ENCODE measurements at places on chromosomes 2 and 18. TPM values are rescaled to one million over a fixed set of nuclear protein-coding genes. Genes with fewer than 3 reads are reported as not detected.

The DLX1 gene
- 0.14 TPM for total RNA-seq

The SLC8A1 gene
- total RNA-seq, result 17.0 TPM

The FAP gene
- 4.0 TPM for total RNA-seq

The CAPN14 gene
- total RNA-seq, result not detected

The OBSL1 gene
- 53.0 TPM for total RNA-seq

The STAMBP gene
- 42.5 TPM for total RNA-seq

The WDR43 gene
- total RNA-seq, result 37.6 TPM

The MAPK4 gene
- 9.9 TPM for total RNA-seq

The SLC11A1 gene
- total RNA-seq, result 7.8 TPM

The PROKR1 gene
- total RNA-seq, result 0.12 TPM

The MYL1 gene
- total RNA-seq, result 0.49 TPM

The TUBA4B gene
- total RNA-seq, result not detected

The FTCDNL1 gene
- total RNA-seq, result 5.1 TPM

The DTNA gene
- total RNA-seq, result 7.4 TPM

- DNase-seq, result no peak
Measured at GRCh38 chr2:182031956-182032355, 46.3 kb downstream of the PPP1R1C start.

DNA sequence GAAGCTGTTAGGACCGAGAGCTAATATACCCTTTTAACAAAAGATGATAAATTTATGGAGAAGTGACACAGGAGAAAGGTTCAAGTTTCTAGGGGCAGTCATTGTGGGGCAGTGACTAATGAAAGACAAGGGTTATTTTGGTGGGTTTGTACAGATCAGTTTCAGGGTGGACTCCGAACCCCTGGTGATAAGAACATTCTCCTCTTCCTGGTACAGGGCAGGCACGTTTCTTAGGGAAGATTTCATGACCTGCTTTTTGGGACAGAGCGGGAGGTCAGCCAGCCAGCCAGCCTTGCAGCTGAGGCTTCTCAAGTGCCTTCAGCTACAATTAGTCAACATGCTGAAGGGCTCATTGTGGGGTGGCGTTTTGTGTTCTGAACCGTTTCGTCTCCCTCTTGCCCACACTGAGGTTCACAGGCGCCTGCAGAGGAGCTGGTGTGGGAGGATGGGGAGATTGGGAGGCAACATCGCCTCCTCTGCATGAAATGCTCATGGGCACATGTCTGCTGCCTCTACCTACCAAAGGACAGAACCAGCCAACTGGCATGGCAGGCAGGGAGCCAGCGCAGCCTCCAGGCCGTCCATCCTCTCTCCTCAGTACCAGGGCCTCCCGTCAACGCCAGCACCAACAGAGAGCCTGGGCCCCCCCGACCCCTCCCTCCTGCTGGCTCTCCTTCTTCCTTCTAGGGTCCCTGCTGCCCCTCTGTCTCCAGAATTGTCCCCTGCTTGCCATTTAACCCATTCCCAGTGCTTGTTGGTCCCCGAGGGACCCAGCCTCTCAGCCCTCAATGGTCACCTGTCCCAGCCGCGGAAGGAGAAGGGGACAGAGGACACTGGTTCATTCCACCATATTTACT lies 9.6 kb downstream of the CHMP1B start:
- DNase-seq, result no peak

DNA sequence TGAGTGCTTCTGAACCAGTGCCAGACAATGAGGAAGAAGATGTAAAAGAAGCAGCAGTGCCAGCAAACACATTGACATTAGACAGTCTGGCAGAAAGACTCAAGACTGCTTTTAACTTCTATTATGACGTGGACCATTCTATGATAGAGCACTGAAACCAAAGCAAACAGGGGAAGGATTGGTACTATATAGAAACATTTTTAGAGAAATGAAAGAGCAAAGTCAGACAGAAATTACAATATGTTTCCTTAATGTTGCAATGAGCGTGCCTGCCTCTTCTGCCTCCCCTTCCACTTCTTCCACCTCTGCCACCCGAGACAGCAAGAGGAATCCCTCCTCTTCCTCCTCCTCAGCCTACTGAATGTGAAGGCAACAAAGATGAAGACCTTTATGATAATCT lies 39.7 kb downstream of the DHX57 start:
- DNase-seq, result no peak

DNA sequence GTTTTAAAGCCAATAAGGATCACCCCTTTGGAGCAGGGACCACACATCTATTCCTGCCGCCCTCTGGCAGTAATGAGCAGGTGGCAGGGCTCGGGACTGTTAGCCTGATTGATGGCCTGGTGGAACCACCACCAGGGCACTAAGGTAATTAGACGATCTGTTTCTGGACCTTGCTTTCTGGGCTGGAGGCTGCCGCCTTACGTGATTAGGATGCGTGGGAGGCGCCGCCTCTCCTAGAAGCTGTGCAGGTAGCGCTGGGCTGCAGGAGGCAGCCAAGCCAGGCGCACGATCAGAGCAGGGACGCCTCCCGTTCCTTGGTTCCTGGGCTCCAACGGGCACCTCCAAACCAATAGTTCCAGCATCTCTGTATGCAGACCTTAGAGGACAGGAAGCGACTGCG lies 242.6 kb upstream of the RAB12 start:
- DNase-seq, result no peak

DNA sequence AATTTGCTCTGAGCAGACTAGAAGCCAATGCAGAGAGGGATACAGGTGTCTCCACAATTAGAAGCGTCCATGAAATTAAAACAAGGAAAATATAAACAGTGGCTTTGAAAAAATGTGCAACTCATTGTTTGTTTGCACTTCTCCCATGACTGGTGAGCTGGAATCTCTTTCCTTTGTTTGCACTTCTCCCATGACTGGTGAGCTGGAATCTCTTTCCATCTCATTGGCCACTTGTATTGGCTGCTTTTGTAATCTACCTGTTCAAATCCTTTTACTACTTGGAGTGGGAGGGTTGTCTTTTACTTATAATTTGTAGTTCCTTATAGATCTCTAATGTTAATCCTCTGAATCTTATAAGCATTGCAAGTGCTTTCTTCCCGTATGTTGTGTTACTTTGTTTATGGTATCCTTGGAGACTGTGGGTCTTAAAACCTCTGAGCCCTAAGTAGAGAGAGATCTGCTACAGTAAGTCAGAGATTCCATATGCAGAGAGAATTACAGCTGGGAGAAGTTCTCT lies 94.1 kb downstream of the RTN4 start:
- no peak for DNase-seq

- DNase-seq, result no peak
Measured at GRCh38 chr2:9768388-9768787, 74.9 kb upstream of the TAF1B start.

DNA sequence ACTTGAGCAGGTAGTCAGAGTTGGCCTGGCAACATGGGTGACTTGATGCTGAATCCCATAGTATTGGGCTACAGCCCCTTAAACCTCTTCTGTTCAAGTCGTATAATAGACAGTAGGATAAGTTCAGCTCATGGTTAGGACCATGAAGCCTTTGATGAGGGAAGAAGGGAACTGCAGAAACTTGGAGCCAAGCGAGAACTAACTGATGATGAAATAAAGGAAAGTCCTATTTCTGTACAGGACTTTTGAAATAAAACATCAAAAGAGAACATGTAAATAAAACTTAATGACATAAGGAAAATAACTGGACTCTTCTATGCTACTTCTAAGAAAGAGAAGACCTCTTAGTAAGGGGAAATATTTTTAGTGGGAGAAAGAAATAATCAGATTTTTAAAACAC lies 51.2 kb upstream of the UGP2 start:
- DNase-seq, result no peak

DNA sequence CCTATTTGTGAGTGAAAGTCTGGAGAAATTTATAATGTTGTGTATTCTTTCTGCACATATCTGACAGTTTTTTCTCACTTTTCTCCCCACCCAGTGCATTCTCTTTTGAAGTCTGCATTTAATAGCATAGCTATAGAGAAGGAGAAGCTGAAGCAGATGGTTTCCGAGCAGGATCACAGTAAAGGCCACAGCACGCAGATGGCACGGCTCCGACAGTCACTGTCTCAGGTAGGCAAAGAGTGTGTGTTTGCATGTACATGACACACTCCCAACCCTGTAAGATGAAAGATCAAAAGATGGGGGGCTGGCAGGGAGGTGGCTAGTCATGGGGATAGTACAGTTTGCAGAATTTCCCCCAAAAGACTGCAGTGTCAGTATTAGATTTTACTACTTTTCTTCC lies 89.4 kb downstream of the PRKRA start:
- DNase-seq, result no peak

GRCh38 chr2:72034353-72035095 lies 113.1 kb downstream of the CYP26B1 start:
- no peak for DNase-seq

DNA sequence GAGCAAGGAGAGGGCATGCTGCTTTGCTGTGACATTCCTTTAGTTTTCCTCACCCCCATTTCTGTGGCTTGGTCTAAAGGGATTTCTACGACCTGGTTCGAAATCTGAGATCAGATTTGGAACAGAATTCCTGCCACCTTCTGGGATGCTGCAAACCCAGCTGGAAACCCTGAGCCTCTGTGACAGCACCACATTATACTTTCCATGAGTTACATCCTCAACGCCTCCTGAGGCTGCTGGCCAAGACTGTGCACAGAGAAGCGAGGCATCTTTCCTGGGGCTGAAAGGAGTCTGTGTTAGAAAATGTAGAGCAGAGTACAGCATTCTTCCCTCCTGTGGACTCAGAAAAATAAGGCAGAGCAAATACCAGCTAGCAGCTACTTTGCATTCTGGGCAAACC lies 138.1 kb upstream of the CHAC2 start:
- no peak for DNase-seq

GRCh38 chr2:120338015-120338414 lies 7.9 kb upstream of the INHBB start:
- no peak for DNase-seq

- no peak for DNase-seq
Measured at GRCh38 chr2:230684270-230685168, 28.1 kb upstream of the CAB39 start.

DNA sequence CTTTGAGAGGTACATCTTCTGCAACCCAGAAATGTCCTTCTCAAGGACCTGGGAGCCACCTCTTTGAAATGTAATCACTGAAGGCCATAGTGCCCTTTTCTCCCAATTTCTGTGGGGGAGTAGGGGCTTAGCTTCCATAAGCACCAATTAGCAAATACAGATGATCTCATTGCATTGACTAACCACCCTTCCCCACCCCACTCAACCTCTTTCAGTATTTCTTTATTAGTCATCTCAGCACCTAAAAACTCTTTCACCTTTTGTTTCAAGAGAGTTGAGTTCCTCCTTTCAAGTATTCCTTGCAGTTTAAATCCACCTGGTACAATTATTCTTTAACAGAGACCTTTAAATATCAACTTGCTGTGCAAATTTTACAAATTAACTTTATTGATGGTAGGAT lies 1011.8 kb upstream of the CDH2 start:
- no peak for DNase-seq

GRCh38 chr18:4734903-4735302 lies 279.8 kb upstream of the DLGAP1 start:
- no peak for DNase-seq

DNA sequence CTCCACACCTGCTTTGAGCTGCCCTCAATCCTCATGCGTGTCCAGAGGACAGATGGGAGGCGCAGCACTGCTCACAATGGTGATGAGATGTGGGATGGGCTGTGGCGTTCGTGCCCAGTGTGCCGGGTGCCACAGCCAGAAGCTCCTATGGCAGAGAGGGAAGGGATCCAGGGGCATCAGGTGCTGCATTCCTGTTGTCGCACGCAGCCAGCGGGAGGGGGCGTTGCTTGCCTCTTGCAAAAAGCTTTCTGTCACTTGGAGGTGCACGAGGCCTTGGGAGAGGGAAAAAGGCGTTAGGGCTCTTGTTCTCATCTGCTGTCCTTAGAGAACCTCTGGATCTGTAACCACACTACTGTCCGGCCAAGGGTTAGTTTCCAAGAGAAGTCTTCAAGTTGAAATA lies 29.2 kb upstream of the ALLC start:
- DNase-seq, result no peak

- DNase-seq, result no peak
Measured at GRCh38 chr2:217478831-217479455, 523.9 kb downstream of the TNS1 start.

GRCh38 chr18:56563568-56563967 lies 74.8 kb downstream of the TXNL1 start:
- no peak for DNase-seq

DNA sequence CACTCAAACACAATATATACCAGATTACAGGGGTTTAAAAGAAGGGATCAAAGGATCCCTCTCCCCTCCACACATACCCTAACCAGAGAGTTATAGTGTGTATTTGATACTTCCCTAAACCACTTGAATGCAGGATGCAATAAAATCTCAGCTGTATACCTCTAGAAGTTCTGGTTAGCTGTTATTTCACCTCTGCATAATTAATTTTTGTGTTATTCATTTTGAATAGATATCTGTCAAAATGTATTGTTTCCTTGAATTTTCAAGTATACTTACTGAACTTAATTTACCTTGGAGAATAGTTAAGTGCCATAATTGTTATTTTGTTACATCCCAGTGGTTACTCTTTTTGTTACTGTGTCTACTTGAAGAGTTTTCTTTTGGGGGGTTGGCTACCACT lies 34.5 kb downstream of the DDX1 start:
- DNase-seq, result no peak

DNA sequence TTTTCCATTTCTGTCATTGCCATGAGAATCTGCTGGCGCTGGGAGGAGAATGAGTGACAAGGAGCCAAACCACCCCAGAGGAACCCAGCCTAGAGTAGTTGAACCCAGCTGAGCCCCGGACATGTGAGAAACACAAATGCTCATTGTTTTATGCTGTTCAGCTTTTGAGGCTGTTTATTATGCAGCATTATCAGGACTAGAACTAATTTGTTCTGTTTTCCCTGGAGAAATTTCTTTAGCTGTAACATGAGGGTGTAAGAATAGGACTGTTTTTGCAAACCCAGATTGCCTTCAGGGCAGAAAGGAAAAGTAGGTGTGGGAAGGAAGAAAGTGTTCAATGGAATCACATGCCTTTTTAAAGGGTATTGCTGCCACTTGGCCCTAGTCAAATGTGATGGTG lies 28.5 kb upstream of the DOCK10 start:
- DNase-seq, result no peak

GRCh38 chr2:75035444-75036353 lies 77.3 kb downstream of the POLE4 start:
- DNase-seq, result no peak

- DNase-seq, result no peak
Measured at GRCh38 chr2:38886063-38886462, 3.6 kb upstream of the ARHGEF33 start.

DNA sequence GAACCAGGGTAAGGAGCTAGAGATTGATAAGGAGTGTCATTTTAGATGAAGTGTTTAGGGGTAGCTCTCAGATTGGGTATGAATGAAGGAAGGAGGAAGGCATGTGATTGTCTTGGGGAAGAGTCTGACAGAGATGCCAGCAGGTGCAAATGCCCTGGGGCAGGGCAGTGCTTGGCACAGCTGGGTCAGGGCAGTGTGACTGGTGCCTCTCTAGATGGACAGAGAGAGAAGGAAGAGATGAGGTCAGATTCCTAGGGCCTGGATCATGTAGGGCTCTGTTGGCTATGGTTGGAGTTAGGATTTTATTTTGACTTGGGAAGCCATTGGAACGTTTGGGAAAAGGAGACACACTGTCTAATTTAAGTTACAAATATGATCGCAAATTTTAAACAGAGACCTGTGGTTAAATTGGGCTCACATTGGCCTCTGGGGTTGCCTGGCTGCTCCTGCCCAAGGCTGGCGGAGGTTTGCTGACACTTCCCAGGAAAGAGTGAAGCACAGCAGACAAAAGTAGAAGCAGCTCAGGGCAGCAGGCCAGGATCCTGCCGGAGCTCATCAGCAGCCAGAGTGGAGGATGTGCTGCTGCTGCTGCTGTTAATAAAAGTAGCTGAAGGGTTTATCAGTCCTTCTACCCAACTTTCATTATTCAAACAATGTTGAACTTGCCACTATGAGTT lies 32.7 kb upstream of the FHL2 start:
- DNase-seq, result no peak

GRCh38 chr2:234334756-234335155 lies 162.1 kb downstream of the ARL4C start:
- DNase-seq, result no peak

Measured in mucosa of descending colon (tissue), 3 donors.